ENCODE measurements at places on chromosomes 2 and 18.

DNA sequence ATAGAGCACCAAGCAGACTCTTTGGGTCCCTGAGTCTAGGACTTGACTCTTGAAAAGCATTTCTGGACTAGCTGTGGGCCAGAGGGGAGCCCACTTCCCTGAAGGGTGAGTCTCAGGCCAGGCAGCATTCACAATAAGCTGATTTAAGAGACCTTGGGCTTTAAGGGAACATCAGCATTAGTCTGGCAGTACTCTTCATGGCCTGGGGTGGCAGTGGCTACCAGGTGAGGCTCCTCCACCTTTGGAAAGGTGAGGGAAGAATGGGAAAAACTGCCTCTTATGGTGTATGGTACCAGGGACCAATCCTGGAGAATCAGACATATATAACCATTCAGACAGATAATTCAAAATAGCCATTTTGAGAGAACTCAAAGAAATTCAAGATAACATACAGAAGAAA is 599.9 kb upstream of the POU3F3 start:
- DNase-seq = no peak

GRCh38 chr2:69011611-69012157 is 1.3 kb upstream of the ANTXR1 start:
- DNase-seq = no peak

DNA sequence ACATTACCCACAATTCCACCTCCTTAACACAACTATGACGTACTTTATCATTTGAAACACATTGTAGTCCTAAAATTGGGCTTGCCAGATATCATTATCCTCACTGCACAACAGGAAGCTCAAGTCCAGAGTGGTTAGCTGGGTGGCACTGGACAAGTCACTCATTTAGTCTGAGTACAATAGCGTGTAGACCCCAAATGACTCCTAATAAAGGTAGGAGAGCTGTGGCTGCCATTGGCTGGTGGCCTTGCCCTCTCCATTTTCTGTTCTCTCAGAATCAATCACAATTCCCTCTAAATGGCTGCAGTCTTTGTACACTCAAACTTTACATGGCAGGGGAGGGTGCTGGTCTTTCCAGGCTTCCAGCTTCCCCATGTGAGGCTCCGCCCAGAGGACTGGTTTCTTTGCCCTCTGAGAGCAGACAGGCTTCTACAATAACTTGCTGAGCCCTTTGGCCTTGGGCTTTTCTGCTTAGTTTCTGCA is 11.7 kb downstream of the PSTPIP2 start:
- no peak for DNase-seq

DNA sequence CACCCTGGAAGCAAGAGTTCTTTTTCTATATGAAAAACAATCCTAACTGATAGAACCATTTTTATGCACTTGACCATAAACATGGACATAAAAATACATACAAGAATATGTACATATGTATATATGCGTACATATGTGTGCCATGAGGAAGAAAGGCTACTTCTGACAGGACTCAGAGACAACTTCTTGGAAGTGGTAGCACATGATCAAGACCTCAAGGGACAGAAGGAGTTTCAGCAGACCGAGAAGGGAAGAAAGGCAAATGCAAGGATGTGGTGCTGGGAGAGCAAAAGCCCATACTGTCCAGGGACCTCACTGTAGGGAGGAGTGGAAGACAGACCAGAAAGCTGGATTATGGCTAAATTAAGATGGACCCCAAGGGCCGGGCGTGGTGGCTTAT is 11.4 kb upstream of the NPAS2 start:
- DNase-seq = no peak

DNA sequence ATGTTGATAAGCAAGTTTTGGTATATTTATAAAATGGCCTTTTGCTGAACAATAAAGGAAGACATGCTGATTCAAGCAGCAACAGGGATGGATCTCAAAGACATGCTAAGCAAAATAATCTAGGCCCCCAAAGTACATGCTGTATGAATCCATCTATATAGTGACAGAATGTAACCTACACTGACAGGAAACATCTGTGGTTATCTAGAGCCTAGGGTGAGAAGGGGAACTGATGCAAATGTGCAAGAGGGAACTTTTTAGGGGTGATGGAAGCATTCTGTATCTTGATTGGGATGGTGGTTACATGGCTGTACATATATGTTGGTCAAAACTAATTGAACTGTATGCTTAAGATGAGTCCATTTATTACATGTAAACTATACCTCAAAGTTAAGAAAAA is 24.2 kb downstream of the CNRIP1 start:
- no peak for DNase-seq

DNA sequence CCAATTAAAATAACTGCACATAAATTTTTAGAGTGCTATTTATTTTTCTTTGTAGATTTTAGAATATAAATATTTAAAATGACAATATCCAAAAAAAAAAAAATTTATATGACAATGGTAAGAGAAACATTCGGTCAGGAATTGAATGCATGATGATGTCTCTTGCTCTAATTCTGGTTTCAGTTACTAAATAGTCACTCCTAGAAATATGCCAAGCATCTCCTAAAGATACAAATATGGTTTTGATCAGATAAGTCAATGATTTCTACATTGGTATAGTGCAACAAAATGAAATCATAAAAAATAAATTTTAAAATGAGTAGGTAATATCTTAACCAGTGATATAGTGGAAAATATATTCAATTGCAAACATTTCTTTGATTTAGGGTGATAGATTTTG is 95.9 kb upstream of the ACKR3 start:
- DNase-seq = no peak

DNA sequence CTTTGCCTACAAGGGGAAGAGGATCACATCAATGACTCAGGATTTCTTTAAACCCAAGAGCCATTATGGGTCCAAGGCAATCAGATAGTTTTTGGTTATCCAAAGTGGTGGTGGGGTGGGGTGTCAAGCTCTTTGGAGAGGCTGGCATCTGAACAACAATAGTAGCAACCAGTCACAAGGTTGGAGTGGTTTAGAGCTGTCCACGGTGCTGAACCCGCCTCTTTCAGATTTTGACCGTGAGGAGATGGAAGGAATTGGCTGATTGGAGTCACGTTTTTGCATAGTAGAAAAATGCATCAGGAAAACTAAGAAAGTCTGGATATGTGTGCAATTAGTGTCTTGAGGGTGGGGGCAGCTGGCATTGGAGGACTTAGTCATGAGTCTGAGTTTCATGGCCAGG is 159.9 kb downstream of the LOXHD1 start:
- DNase-seq = no peak

GRCh38 chr2:36487947-36488346 is 110.0 kb downstream of the FEZ2 start:
- no peak for DNase-seq

DNA sequence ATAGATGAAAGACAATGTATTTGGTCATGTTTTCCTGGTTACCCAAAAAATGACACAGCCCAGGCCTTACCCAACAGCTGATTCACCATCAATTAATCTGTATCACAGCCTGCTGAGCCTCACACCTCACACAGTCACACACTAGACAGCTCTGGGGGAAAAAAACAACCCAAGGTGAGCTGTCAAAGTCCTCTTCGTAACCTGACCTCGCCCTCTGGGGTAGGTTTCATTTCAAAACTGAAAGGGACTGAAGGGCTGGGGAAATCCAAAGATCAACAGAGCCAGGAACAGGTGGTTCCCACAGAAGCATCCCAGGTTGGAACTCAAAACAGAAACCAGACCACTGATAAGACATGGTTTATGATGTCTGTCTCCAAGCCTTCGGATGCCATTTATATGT is 18.2 kb upstream of the PCBP1 start:
- peak; percentile 89 for DNase-seq

GRCh38 chr2:120428748-120429147 is 82.8 kb downstream of the INHBB start:
- no peak for DNase-seq

DNA sequence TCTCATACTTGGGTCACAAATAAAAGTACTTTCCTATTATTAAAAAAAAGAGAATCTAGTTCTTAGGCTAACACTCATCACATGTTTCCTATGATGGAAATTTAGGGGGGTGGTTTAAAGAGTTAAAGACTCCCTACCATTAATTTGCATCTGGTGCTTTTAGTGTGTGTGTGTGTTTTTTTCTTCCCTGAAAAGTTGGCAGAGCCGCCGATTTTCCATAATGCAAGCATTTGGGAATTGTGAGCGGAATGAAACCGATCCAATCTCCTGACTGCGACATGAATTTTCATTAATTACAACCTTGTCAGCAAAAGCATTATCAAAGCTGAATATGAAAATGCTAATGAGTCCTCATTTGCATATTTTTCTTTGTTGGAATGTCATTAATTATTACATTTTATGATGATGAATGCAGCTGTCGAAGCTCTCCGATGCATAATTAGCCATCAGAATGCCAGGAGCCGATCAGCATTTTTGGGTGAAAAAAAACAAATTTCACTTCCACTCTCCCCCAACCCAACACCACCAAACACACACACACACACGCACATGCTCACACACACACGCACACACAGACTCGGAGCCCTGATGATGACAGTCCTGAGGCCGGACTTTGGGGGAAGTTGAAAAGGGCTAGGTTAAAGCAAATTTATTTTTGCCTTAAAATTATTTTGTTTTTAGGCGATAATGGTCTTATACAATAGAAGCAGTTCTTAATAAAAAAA is 165.4 kb downstream of the TCF4 start:
- no peak for DNase-seq

GRCh38 chr2:71696381-71696780 is 243.0 kb downstream of the DYSF start:
- DNase-seq = no peak

DNA sequence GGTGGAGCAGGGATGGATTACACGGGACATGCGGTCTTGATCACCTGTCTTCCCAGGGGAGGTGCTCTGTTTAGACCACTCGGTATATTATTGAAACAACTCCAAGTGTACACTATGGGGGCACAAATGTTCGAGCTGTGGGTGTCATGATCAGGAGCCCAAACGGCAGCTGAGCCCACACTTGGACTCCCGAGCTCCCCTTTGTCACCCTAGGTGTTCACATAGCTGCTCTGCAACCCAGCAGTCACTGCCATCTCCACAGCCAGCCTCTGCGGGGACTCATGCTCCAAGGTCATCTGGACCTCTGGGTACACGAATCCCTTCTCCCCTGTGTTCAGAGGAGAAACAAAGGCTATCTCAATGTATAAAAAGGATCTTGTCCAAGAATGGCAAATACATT is 46.0 kb downstream of the CAPN13 start:
- DNase-seq = no peak

DNA sequence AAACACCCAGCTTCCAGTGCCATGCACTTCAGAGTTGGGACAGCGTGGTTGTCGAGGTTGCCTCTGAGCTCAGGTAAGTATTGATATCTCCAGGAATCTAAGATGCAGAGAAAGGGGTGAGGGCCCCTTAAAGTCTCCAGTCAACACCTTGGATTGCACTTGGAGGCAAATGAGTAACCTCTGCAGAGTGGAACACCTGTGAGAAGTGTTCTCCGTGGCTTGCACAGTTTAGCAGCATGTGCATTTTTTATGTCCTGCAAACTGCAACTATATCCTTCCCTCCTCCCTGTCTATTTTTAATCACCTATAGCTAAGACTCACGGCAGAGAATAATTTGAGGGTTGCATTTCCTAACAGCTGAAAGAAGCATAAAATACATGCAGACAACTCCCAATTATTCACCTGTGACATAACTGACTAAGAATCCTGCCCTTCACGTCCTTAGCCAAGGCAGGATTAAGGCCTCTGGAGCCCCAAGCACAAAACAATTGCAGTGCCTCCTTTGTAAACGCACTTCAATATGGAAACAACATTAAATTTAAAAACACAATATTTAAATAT is 1.6 kb upstream of the ZNF385B start:
- DNase-seq = no peak

DNA sequence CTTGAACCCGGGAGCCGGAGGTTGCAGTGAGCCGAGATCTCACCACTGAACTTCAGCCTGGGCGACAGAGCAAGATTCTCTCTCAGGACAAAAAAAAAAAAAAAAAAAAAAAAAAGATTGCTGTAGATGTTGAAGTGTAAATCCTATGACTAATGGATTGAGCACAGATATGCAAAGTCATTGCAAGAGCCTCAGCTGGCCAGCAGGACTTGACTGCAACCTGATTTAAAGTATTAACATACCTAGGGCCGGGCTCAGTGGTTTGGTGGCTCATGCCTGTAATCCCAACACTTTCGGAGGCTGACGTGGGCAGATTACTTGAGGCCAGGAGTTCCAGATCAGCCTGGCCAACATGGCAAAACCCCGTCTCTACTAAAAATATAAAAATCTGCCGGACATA is 103.4 kb upstream of the MSH2 start:
- DNase-seq = no peak

All from T-helper 2 cell (primary cell).